ENCODE measurements at places on chromosomes 6 and 20. TPM values are rescaled to one million over a fixed set of nuclear protein-coding genes. Genes with fewer than 3 reads are reported as not detected.

Gene ASF1A
- 10.5 TPM for total RNA-seq

Gene VWA7
- total RNA-seq: not detected

Gene TRMT11
- 9.9 TPM for total RNA-seq

Gene NAA20
- 30.3 TPM for total RNA-seq

Gene PPP1R3G
- total RNA-seq: 4.0 TPM

Gene RAET1G
- total RNA-seq: 0.82 TPM

Gene SLC22A7
- total RNA-seq: not detected

Gene EYA2
- total RNA-seq: 0.94 TPM

Gene ZNF165
- under 0.01 TPM for total RNA-seq

Gene MUC21
- total RNA-seq: not detected

Gene TMEM14A
- 35.0 TPM for total RNA-seq

Gene CTSZ
- 69.8 TPM for total RNA-seq

Gene FBXO5
- 2.3 TPM for total RNA-seq

Measured in pericardium fibroblast (primary cell).